Stimulated activated CD4-positive, alpha-beta T cell treated with anti-CD3 and anti-CD28 coated beads, Interleukin-4, amount 100 ng/mL, for 4 hours (primary cell): ENCODE measurements at places on chromosomes 1 and 21.

DNA sequence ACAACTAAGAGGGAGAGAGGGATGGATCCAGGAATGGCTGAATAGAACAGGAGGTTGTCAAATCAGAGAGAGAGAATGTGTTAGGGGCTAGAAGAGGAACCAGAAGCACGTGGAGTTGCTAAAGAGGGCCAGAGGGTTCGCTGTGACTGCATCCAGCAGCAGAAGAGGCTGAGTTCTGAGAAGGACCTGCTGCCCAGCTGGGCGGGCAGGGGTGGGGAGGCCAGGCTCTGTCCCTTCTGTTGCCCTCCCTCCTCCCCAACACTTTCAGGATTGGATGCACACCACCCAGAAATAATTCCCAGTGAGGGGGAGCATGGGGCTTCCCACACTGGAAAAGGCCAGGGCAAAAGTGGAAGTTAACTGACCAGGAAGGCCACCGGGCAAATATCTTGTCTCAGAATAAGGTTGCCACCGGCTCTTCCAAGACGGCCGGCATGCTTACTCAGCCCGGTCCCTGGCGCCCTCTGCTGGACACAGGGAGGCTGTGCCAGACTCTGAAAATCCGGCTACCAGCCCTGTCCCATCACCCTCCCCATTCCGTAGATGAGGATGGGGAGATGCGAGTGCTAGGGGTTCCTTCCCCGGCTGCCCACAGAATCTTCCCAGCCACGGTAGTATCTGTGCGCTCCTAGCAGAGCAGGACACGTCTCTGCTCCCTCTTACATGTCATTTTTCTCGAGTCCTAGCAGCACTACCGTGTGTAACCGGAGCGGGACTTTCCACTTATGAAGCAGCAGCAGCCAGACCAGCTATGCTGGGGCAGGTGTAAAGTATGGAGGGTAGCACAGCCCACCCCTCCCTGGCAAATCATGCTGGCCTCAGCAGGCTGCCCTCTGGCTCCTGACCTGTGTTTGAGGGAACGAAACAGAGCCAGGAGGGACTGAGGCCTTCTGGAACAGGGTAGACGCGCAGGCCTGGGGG is 46.8 kb upstream of the A3GALT2 start:
- peak; percentile 86 for DNase-seq

- DNase-seq, result no peak
These were observed 46.5 kb upstream of the TENT5B start for GRCh38 chr1:27058966-27059669.

GRCh38 chr1:13540866-13541265 is 27.1 kb upstream of the LRRC38 start:
- no peak for DNase-seq

DNA sequence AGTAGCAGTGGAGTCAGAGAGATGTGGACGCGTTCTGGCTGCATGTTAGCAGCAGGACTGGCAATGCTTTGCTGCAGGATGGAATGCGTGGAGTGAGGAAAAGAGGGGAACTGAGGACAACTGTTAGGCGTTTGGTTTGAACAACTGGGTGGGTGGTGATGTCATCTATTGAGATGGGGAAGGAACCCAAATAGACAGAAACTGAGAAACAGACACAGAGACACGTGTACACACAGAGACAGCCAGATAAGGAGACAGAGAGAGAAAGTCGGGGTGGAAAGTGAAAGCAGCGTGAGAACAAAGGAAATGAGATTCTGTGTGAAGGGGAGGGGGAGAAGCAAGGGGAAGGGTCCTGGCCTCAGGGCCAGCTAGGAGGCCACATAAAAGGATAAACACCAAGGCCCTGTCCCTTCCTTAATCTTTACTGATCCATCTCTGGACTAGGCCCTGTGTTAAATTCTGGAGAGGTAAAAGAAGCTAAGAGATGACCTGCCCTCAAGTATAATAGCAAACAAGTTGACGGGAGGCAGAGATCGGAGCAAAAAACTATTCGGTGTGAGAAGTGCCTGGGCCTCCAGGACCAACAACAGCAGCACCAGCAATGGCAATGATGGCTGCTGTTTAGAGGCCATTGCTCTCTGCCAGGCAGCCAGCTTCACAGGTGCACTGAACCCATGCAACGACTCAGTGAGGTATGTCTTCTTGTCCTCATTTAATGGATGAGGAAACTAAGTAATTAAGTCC is 31.6 kb downstream of the VWA5B1 start:
- no peak for DNase-seq

DNA sequence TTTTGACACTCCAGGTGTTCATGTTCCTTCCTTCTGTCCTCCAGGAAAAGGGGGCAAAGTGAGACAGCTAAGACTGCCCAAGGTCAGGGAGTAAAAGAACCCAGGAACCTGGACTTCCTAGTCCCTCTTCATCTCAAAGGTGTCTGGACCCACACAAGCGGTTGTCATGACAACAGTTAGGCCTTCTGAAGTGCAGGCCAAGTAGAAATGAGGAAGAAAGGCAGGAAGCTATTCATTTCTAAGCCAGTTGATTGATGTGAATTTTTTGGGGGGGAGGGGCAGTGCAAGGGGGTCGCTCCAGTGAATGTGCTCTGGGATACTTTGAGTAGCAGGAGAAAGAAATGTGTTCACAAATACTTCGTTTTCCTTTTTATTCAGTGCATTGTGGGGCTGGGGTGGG is 114.3 kb downstream of the NAV1 start:
- no peak for DNase-seq

DNA sequence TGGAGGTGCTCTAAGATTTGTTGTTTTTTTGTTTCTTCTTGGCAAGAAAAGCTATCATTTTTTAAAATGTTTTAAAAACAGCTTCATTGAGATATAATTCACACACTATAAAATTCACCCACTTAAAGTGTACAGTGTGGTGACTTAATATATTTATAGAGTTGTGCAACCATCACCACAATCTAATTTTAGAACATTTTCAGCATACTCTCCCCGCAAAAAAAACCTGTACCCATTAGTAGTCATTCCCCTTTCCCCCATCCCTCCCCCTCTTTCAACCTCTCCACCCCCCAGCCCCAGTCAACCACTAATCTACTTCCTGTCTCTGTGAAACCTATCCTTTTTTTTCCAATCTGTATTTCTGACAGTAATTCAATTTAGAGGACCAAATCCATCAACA is 30.6 kb downstream of the ZC3H11B start:
- no peak for DNase-seq

DNA sequence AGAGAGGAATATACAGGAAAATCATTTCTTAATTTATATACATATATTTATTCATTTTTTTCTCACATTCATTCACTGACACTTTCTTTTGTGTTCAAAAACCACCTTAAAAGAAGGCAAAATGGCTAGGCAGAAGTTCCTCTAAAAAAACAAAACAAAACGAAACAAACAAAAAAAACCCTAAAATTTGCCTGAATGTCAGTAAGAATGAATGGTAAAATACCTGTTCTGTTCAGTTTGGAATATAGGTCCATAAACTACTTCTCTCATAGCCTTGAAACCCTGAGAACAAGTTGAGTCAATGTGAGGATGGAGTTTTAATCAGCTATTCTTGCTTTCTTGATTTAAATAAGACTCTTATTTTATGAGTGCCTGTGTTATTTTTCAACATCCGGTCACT is 14.7 kb upstream of the ALG6 start:
- no peak for DNase-seq

DNA sequence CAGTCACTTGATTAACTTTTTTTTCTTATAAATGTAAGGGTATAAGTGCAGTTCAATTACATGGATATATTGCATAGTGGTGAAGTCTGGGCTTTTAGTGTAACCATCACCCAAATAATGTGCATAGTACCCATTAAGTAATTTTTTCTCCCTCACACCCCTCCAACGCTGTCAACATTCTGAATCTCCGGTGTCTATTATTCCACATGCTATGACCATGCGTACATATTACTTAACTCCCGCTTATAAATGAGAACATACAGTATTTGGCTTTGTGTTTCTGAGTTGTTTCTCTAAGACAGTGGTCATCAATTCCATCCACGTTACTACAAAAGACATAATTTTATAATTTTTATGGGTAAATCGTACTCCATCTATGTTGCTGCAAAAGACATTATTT is 1191.1 kb downstream of the NCAM2 start:
- DNase-seq, result no peak

DNA sequence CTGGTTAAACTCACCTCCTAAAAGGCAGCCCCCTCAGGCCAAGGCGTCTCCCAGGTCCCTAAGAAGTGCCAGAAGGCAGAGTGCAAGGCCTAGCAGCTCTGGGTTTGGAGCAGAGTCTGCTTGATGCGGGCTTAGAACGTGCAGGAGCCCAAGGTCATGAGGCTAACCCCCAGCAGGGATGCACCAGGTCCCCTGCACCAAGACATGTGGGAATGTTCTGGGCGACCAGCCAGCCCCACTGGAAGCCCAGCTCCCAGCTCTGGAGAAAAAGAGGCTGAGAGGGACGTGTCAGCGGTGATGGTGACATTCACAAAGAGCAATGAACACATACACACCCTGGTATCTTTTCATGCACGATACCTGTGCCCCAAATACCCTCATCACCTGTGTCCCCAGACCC is 5.1 kb downstream of the LRRN2 start:
- DNase-seq, result no peak

DNA sequence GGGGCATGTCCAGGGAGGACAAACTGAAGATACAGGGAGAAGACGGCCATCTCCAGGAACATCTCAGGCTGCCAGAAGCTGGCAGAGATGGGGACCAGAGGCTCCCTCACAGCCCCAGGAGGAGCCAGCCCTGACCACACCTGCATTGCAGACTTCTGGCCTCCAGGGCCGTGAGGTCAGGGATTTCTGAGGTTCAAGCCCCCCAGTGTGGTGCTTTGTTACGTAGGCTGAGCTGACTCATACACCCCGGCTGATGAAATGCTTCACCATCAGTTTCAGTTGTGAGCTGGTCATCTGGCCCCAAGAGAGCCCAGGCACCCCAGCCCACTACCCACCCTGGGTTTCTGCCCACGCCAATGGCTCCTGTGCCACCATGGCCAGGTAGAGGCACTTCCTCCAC is 106.4 kb downstream of the SIK1 start:
- DNase-seq, result no peak

DNA sequence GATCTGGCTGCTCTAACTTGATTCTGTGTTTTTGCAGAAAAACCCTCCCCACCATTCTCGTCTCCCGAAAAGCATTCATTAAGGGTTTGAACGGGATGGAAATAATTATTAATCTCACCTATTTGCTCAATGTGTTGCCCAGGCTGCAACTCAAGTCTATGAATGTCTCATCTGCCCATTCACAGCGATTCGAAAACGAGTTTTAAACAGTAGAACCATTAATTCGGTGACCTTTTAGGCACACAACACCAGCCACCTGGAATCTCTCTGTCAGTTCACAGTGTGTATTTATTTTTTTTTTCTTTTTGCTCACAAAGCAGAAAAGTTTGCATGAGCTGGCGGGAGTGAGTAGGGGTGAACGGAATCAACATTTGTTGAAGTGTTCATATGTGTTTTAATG is 764.7 kb upstream of the TPTE start:
- no peak for DNase-seq

- no peak for DNase-seq
These were observed 2.7 kb upstream of the HDGF start for GRCh38 chr1:156754219-156754618.

DNA sequence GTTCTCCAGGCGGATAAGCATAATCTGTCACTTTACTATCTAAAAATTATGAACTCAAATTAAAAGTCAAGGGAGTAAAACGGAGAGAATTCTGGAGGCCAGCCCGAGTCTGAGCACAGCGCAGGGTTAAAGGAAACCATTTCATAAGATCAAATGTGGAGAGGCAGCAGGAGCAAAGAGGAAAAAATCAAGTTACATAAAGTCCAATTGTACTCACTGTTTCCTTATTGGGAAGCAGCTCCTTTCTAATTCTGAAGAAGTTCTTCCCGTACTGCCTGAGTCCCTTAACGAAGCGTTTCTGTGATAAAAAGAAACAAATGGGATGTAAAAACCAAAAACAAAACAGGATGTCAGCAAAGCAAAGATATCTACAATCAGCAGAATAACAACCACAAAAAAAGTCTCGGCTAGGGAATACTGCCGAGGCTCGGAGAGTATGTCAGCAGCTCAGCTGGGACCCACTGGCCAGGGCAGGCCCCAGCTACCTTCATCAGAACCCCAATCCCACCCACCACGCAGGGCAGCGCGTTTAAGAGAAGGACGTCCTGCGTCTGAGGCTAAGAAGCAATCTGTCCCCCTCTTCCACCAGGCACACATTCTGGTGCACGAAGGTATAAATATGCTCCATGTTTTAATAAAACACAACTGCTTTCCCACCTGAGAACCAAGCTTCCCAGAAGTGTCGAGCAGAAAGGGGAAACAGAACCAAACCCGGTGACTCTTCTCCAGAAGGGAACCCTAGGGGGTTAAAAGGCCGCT is 104.8 kb downstream of the SLC45A1 start:
- DNase-seq, result no peak

DNA sequence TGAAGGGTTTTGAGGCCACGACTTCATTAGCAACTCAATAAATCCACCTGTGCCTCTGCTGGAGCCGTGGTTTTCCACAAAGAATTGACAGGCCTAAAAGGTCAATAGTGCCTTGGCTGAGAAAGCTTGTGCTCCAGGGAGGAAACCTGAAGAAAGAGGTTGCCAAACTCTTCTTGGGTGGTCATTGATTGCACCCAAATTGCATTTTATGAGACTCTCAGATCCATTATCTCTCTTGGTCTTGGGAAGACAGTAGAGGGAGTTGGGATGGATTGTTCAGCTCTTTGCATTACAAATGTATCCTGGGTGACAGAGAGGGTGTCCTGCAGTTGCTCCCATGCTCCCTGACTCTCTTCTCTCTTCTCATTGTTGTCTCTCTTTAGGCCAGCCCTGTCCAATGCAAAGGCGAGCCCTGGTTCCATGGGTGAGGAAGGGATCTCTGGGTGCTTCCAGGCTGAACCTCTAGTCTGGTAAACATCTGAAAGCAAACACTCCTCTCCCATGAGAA is 46.1 kb upstream of the HTR1D start:
- no peak for DNase-seq

DNA sequence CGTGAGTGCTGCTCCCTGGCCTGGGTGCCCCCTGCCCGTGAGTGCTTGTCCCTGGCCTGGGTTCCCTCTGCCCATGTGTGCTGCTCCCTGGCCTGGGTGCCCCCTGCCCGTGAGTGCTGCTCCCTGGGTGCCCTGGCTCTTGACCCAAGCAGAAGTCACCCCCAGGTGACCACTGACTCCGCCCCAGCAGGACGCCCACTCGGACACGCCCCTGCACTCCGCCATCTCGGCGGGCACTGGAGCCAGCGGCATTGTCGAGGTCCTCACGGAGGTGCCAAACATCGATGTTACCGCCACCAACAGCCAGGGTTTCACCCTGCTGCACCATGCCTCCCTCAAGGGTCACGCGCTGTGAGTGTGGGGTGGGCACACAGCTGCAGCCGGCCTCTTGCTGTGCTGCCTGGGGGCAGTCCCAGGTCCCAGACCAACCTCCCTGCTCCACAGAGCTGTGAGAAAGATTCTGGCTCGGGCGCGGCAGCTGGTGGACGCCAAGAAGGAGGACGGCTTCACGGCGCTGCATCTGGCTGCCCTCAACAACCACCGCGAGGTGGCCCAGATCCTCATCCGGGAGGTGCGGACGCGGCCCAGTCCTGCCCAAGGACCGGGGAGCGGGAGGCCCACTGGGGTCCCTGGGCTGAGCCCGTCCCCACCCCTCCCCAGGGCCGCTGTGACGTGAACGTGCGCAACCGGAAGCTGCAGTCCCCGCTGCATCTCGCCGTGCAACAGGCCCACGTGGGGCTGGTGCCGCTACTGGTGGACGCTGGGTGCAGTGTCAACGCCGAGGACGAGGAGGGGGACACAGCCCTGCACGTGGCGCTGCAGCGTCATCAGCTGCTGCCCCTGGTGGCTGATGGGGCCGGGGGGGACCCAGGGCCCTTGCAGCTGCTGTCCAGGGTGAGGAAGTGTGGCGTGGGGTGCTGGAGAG is 3.9 kb upstream of the MMP23B start:
- DNase-seq, result no peak
